GM18507 (cell line): ENCODE measurements at places on chromosomes 6 and 20.

DNA sequence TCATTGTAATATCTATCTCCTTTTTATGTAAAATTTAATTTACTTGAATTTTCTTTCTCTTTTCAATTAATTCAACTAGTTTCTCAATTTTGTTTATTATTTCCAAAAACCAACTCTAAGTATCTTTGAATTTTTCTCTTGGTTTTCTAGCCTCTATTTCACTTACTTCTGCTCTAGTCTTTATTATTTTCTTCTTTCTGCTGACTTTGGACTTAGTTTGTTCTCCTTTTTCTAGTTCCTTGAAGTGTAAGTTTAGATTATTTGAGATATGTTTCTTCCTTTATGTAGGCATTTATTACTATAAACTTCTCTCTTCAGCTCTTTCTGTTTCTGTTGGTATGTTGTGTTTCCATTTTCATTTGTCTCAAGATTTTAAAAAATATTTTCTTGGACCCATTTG lies 70.8 kb downstream of the TNFAIP3 start:
- no peak for DNase-seq

DNA sequence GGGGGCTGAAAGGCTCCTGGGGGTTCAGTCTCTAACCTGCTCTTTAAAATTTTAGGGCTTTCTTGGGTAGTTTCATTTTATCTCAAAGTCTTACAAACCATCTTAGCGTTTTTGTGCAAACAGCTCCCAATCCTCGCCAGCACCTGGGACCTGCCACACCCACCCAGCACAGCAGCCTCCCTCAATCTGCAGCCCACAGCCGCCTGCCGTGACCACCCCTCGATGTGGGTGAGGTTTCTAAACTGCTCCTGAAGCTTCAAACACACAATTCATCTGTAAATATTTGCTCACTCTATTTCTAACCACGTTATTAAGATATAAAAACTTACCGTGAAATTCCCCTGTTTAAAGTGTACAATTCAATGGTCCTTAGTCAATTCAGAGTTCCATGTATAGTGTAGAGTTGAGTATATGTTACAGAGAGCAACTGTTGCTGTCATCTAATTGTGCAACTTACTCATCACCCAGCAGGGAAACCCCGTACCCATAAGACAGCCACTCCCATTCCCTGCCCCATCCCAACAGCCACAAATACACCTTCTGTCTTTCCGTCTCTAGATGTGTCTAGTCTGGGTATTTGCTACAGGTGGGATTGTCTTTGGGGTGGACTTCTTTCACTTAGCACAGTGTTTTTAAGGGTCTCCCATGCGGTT lies 381.0 kb downstream of the TAF4 start:
- no peak for DNase-seq

GRCh38 chr6:87756858-87757257 lies 54.8 kb upstream of the AKIRIN2 start:
- peak; percentile 63 for DNase-seq

- no peak for DNase-seq
Observed at GRCh38 chr20:63929071-63929470, 27.1 kb downstream of the UCKL1 start.

DNA sequence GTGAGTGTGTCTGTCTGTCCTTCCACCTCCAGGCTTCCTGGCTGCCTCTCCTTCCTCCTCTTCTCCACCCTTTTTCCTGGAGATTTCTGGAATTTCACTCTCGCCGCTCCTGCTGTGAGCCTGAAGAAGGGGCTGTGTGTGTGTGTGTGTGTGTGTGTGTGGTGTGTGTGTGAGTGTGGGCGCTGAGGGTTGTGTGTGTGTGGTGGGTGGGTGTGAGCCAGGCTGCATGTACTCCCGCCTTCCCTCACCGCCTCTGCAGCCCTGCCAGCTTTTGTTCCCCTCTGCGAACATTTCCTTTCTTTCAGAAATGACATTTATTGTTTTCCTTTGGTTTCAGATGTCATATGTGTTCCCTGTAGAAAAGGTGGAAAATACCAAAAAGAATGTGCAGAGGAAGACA lies 76.0 kb downstream of the SRC start:
- DNase-seq: no peak

DNA sequence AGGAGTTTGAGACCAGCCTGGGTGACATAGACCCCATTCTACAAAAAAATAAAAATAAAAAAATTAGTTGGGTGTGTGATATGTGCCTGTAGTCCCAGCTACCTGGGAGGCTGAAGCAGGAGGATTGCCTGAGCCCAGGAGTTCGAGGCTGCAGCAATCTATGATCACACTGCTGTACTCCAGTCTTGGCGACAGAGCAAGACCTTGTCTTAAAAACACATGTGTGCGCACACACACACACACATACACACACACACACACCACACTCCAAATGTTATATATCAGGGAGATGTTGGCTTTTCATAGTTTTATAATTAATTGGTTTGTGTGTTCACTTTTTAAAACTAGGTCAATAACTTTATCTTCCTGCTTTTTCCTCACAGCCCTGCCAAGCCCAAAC lies 110.5 kb downstream of the RTN4IP1 start:
- no peak for DNase-seq

DNA sequence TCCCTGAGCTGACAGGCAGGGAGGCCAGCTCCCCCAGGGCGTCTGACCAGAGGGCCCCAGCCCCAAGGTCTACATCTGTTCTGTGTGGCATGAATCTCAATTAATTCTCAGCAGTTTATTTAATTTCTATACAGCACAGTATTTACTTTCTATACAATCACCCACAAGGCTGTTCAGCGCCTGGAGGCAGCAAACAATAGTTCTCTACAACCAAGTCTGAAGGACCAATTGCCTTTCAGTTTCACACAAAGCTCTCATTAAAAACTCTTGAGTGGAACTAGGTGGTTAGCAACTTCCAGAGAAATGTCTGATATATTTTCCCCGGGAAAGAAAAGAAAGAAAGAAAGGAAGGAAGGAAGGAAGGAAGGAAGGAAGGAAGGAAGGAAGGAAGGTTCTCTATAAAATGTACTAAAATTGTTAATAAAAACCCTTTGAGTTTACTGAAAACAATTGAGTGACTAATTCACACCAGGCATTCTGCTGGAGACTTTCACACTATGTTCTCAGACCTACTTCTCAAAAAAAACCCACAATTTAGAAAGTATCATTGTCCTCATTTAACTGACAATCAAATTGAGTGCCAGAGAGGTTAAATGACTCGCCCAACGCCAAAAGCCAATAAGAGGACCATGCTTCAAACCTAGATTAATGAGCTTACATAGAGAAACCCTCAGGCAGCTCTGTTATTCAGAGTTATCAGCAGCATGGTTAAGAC lies 62.5 kb downstream of the METTL24 start:
- no peak for DNase-seq

- DNase-seq: no peak
Observed at GRCh38 chr6:36428911-36429310, 13.7 kb downstream of the PXT1 start.

DNA sequence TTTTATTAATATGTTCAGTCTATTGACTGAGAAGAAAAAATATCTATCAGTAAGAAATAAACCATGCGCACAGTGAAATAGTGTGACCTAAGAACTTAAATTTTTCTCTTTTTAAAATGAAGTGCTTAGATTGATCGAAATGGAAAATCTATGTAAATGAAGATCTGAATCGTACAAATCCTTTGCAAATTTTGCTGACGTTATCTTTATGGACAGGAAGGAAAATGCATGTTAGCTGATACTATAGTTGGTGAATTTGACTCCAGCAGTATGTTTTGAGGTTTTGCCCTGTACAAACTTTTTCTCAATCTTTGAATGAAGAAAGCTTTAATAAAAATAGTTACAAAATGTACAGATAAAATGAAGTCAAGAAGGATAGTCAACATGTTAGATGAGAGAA lies 82.9 kb downstream of the NRN1 start:
- DNase-seq: no peak

DNA sequence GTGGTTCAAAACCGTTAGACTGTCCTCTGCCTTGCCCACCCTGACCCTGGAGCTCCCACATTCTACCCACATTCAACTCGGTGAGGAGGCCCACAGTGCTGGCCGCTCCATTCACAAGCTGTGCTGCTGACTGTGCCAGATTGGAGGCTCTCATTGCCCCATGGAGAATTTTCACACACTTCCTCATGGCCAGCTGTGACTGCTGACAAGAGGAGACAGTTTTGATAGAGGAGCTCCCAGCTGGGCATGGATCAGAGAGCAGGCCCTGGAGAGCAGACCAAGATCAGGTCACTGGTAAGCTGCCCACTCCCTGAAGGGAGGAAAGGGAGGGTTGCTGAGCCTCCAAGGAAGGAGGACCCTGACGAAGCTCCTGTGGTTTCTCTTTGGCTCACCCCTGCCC lies 246.1 kb upstream of the RIN2 start:
- no peak for DNase-seq

GRCh38 chr20:41054847-41055230 lies 26.2 kb downstream of the TOP1 start:
- no peak for DNase-seq

DNA sequence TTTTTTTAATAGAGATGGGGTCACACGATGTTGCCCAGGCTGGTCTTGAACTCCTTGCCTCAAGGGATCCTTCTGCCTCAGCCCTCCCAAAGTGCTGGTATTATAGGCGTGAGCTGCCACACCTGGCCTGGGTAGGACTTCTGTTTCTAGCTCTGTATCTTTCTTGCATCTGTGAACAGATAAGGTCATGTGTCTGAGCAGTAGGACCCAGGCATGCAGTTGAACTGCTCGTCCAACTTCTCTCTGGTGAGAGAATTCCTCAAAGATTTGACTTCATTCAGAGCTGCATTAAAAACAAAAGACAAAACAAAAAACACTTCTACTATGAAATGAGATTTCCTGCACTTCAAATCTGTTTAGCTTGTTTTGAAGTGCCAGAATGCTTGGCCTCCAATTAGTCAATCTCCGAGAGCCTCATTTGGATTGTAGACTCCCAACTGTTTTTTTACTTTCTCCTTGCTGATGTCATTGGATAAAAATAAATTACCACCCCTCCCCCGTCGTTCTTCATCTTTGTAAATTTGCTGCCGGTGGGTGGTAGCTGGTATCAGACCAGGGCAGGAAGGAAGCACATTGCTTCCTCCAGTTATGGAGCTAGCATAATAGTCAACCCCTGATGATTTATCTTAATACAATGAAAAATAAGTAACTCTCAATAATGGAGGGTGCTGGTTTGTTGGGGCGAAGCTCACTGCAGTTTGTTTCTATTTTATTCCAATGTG lies 17.6 kb downstream of the CD109 start:
- no peak for DNase-seq

DNA sequence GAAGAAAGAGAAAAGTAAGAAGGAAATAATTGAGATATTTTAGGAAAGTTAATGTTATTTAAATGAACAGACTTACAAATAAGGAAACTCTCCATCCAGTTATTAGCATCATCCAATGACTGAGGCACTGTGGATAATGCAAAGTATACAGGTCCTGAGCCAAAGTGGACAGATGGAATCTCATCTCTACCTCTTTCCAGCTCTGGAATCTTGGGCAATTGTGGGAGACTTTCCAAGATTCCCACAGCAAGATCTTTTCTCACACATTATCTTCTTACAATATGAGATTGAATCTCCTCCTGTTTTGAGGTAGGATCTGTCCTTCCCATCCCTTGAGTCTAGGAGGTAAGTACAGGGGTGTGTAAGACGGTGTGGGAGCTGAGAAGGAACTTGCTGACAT lies 28.9 kb downstream of the HTR1E start:
- DNase-seq: no peak
